Renal cortical epithelial cell (primary cell): ENCODE measurements at places on chromosomes 7 and 10.

DNA sequence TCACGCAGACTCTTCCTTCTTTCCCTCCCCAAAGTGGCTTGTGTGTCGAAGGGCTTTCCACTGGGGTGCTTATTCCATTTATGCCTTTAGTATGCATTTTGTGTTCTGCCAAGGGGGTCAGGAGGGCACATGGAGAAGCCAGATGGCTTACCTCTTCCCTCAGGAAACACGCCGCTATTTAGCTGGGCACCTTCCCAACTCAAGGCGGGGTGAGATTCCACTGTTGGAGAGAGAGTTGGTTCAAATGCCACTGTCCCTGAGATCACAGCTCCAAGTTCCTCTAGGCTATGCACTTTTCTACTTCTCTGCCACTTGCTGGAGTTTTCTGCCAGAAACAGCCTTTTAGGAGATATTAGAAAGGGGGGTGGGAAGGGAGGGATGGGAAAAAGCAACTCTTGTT is 1091.8 kb downstream of the LRMDA start:
- DNase-seq = no peak

DNA sequence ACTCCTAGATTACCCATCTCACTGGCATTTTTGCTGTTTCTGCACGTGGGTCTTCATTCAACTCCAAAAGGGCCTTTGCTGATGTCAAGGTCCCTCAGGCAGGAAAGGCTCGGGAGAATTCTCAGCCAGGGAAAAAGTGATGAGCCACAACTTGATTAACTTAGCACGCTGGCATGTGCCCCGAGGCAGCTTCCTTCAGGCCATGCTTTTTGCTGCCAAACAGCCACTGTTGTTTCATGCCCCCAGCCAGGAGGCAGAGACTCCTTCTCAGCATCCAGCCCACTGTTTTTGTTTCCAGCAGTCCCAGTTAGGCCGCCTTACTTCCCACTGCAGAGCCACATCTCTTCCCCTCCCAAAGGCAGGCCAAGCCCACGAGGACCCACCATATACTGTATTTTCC is 266.5 kb upstream of the YAE1 start:
- DNase-seq = no peak

- peak; percentile 51 for DNase-seq
Observed at GRCh38 chr7:148110097-148110868, 480.3 kb upstream of the C7orf33 start.

DNA sequence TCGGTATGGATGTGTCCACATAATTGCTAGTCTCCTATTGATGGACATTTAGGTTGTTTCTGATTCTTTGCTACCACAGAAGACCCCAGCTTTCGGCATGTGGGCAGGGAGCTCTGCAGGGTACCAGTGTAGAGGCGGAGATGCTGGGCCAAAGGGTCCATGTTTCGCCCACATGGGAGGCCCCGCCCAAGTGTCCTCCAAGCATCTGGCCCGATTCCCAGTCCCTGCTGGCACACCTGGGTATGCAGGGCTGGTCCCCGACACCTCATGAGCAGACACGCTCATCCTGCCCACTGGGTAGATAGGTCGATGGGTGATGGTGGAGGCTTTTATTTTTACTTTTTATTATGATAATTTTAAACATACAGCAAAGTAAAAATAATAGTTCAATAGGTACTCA is 19.4 kb upstream of the TBRG4 start:
- no peak for DNase-seq

- DNase-seq = no peak
Observed at GRCh38 chr10:28400681-28401080, 97.8 kb upstream of the MPP7 start.
